Muscle of leg (tissue), 16 donors: ENCODE measurements at places on chromosomes 6 and 20. TPM values are rescaled to one million over a fixed set of nuclear protein-coding genes. Genes with fewer than 3 reads are reported as not detected.

Gene CRISP3
- total RNA-seq: 0.04 TPM

Gene SLC35D3
- total RNA-seq: not detected

DNA sequence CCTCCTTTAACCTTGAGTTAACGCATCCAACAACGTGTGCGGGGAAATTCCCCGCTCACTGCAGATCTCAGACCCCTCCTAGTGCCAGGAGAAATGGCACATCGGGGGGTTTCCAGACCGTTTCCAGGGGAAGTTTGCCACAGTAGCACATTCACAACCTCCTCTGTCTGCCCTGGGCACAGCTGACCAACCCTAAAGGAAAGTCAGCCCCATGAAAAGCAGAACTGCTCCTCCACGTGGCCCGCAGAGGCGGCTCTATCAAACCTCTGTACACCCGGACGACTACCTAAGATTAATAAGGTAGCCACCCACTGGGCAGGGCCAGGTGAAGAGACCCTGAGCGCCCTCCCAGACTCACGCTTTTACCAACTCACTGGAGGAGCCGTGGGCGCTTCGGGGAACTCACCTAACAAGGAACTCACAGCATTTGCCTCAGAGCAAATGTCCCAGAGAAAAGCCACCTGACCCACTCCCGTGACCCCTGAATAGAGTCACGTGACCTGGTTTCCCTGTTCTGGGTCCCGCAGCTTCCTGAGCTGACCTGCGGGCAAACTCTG, 93.1 kb downstream of the PRND start:
- DNase-seq: peak; percentile 56

DNA sequence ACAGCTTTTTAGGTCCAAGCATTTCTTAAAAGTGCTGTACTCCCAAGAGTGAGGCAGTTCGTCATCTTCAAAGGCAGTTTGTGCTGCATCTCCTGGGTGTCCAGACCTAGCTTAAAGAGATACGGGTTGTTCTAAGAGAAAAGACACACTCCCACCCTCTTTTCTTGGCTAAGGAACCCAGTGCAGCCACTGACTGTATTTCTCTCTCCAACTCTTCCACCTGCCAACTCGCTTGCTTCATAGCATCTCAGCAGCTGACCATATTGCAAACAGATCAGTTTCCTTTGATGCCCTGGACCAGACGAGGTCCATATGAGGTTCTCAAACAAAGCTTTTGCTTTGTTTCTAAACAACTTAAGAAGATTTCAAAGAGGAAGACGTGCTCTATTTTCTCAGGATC, 101.1 kb downstream of the ISM1 start:
- DNase-seq: peak; percentile 60

- no peak for DNase-seq
These were observed 738.6 kb downstream of the C6orf118 start for GRCh38 chr6:164570801-164571200.

GRCh38 chr6:31851485-31851832, 11.2 kb downstream of the NEU1 start:
- DNase-seq: no peak

DNA sequence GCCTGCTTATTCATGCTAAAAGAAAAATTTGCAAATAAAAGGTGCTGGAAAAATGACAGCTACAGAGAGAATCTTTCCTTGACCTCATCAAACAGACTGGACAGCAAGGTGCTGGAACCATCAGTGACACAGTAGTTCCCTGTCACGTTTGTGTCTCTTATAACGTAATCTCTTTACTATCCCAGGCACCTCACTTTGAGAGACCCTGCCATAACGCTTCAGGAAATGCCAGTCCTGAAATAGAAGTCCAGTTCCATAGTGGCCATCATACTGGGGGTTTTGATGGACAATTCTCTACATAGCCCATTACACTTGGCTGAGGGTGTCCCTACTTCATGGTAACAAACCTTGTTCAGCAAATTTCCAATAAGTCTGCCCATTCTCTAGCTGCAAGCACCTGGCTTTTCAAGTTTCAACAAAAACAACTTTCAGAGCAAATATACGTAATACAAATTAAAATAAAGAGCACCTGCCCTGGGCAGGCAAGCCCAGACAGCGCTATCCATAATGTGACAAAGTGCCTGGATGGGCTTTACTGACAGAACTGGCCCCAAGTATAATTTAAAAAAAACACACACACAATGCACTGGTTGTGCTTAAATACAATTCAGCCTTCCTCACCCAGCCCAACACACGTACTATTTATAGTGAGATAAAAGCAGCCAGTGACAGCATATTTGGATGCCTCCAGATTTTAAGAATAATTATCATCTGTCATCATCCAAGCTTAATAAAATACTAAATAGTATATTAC, 38.7 kb downstream of the CNKSR3 start:
- no peak for DNase-seq
